ENCODE measurements at places on chromosomes 7 and 10.

GRCh38 chr7:132546366-132547127 is 29.7 kb downstream of the PLXNA4 start:
- no peak for DNase-seq

DNA sequence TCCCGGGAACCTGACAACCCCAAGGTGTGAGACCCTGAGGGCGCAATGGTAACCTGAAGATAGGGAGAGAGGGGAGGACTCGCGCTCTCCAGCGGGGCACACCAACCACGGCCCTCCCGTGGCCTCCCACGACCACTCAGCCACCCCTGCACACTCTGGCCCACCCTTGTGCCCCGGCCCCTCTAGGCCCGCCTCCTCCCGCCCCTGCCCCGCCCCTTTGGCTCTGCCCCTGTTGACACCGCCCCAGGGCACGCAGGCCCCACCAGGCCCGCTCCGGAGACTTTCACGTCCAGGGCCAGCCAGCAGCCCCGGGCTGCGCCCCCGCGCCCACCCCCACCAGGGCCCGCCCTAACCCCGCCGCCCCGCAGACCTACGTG is 10.9 kb downstream of the ATG9B start:
- no peak for DNase-seq

DNA sequence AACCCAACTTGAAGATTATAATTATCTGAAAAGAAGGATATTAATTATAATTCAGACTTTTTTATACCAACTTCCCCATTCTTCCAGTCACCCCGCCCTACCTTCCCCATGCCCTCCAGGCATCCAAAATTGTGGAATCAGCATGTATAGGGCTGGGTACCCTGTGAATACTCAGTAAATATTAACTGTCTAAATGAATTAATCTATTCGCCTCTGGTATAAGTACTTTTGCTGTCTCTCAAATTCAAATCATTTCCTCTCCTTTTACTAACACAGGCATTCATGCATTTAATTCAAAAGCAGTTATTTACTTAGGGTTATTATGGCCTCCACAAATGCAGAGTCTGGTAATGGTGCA is 26.5 kb upstream of the GOT1 start:
- no peak for DNase-seq

DNA sequence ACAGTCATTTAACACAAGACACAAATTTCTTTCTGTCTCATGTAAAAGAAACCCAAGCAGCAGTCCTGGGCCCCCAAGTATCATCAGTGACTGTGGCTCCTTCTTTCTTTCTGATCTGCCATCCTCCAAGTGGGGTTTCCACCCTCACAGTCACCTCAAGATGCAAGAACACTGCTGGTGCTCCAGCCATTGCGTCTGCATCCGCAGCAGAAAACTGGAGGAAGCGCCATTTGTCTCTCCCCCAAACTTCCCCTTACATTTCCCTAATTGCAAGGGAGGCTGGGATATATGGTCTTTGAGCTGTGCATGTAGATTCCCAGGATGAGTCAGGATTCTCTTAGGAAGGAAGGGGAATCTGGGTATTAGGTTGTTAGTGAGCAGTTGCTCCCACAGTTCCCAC is 60.9 kb upstream of the GNA12 start:
- no peak for DNase-seq

DNA sequence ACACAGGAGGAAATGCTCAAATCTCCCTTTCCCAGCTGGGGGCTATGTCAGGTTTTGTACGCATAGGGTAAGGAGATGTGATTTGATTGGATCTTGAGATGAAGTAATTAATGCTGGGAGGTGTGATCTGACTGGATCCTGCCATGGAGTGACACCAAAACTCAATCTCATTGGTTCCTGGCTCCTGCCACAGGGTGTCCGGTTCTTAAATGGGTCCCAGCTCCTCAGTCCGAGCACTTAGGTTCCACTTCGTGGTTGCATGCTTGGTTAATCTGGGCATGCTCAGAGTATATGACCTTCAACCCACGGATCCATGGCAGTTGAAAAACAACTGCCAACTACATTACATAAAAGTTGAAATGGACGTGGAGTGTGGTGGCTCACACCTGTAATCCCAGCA is 3.1 kb upstream of the ZNF12 start:
- no peak for DNase-seq

DNA sequence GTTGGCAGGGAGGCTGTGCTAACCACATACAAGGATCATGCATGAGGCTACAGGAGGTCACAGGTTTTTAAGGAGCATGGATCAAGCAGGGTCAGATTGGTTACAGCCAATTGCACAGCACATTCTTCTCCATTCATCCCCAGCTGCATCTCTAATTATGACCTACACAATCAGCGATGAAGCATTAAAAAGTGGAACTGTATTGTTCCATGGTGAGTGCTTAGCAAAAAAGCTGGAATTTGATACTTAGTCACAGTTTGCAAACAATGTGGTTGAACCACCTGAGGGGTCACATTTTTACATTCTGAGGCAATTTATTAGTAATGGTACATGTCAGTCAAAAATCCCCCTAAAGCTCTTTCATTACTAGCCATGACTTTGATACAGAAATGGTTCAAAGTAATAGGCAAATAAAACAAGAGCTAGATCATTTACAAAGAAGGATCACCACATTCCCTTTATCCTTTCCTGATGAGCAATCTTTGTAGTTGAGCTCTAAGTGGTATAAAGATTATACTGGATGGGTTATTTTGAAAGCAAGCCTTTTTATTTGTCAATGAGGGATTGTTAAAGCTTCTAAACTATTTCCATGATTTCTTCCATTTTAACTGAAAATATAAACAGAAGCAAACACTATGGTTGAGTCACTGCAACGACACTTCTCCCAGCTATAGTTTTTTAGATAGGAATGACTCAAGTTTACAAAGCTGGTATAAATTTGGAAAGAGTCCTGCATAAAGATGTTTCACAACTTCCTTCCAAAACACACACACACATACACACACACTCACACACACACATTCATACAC is 217.8 kb upstream of the SEMA3A start:
- DNase-seq = peak; percentile 41

- DNase-seq = no peak
Observed at GRCh38 chr7:155721056-155721455, 76.6 kb downstream of the RBM33 start.

GRCh38 chr7:102046373-102047117 is 229.1 kb downstream of the CUX1 start:
- no peak for DNase-seq

- DNase-seq = no peak
Observed at GRCh38 chr7:24717694-24718320, 39.5 kb downstream of the GSDME start.

GRCh38 chr7:49839863-49840645 is 66.6 kb downstream of the VWC2 start:
- DNase-seq = no peak

DNA sequence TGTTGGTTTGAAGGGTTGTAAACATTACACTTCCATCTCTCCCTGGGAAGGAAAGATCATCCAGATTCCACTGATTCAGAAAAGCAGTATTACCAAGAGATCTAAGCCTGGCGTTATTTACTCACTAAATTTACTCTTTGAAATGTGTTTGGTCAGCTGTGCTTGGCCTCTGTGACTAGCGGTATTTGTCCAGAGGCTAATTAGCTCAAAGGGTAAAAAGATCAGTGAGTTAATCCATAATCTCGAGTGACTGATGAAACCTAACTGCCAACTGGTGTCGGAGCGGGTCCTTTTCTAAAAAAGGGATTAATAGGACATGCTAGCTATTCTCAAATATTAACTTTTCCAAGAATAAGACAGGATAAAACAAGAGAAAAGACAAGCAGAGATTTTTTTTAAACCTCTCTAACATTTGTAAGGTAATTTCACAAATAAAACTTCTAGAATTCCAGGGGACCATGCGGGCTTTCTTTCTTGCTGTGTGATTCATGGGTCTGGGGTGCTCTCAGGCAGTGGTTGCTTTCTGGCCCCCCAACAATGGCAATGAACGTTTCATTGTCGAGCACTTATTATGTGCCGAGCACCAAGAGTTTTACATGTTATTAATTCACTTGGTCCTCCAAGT is 247.3 kb upstream of the AOAH start:
- no peak for DNase-seq

- no peak for DNase-seq
Observed at GRCh38 chr10:70376436-70377378, 5.7 kb downstream of the LRRC20 start.

- DNase-seq = no peak
Observed at GRCh38 chr7:4386190-4386589, 295.9 kb upstream of the FOXK1 start.

DNA sequence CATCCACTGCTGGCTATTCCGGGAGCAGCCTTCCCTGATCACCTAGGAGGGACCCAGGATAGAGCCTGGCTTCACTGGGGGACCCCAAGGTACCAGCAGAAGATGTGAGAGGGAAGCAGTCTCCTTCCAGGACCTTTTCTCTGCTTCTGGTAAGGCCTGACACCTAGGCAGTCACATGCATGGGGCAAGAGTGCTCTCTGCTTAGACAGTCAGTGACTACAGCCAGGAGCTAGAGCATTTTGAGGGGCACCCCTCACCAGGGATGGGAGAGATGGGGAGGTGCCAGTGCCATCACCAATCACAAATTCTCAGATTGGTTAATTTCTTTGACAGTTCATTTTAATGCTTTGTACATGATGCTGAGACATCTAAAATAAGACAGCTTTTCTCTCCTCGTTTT is 13.9 kb upstream of the ADO start:
- DNase-seq = no peak

- DNase-seq = no peak
Observed at GRCh38 chr7:106640368-106641141, 20.4 kb downstream of the CCDC71L start.

- no peak for DNase-seq
Observed at GRCh38 chr10:78752221-78752620, 316.5 kb upstream of the ZMIZ1 start.

GRCh38 chr7:98174334-98175259 is 36.6 kb upstream of the BHLHA15 start:
- DNase-seq = no peak

GRCh38 chr7:16636555-16637101 is 8.9 kb downstream of the ANKMY2 start:
- DNase-seq = no peak

- DNase-seq = no peak
Observed at GRCh38 chr7:13117103-13117502, 429.7 kb downstream of the ARL4A start.

DNA sequence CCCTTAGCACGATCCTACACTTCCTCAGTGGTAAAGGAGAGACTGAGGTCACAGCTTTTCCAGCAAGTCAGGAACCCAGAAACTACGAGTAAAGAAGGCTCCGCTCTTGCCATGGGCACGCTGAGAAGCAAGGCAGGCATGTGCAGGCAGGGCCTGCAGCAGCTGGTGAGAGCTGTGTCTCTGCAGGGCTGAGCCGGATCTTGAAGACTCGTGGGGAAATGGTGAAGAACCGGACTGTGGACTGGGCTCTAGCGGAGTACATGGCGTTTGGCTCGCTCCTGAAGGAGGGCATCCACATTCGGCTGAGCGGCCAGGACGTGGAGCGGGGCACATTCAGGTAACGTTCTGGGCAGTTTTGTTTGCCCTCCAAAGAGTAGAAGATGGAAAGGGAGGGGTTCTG is 51.9 kb upstream of the ZMIZ2 start:
- DNase-seq = no peak

DNA sequence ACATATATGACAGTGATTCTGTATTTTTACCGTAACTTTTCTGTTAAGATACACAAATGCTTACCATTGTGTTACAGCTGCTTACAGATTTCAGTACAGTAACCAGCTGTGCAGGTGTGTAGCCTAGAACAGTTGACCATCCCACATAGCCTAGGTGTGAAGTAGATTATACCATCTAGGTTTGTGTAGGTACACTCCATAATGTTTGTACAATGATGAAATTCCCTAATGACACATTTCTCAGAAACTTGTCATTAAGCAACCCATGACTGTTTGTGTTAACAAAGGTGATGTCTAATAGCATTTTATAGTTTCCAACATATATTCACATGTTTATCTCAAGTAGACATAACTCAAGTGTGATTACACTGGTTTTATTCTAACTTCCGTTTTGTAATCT is 218.5 kb downstream of the PLXDC2 start:
- no peak for DNase-seq

GRCh38 chr10:29600067-29600466 is 34.7 kb downstream of the SVIL start:
- DNase-seq = no peak

- no peak for DNase-seq
Observed at GRCh38 chr10:52027055-52027705, 286.9 kb upstream of the DKK1 start.

DNA sequence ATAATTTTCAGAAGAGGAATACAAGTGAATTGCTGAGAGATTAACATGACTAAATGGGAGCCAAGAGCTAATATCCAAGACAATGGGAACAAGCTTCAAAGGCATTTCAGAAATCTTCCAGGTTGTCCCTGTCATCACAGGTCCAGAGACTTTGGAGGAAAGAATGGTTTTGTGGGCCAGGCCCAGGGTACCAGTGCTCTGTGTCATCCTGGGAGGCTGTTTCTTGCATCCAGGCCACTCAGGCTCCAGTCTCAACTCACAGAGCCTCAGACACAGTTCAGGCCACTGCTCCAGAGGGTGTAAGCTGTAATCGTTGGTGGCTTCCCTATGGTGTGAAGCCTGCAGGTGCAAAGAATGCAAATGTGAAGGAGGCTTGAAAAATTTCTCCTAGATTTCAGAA is 170.4 kb upstream of the NRG3 start:
- DNase-seq = no peak

DNA sequence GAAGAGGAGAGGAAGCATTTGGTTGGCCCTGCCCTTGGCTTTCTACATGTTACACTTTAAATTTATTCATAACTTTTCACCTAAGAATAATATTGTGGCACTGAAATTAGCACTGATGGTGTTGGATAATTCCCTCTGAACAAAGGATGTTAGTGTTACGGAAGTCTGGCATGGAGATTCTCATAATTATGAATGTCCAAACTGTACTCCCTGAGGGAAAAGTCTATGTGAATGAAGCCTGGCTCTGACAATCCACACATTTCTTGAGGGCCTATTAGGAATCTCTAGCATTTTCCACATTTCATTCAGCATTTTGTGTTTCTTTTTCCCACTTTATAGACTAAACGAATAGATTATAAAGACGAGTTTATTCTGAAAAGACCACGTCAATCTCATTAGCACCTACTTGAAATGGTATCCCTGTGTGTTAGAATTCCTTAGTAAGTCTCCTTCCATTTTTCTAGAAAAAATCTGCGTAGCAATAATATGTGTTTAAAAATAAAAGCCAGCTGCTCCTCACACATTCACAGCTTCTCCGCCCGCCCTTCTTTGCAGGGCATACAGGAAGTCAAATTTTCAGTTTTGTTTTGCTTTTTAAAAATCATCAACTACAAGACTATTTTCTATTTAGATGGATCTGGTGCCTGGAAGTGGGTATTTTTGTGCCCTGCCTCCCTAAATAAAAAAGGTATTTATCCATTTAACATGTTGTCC is 131.8 kb upstream of the PALS2 start:
- DNase-seq = no peak

GRCh38 chr10:19845503-19846368 is 29.5 kb downstream of the PLXDC2 start:
- no peak for DNase-seq

- no peak for DNase-seq
Observed at GRCh38 chr10:63994371-63994770, 473.2 kb downstream of the REEP3 start.
